Activated T-helper 9 cell treated with anti-CD3 and anti-CD28 coated beads, Interleukin-2, amount 50 U/mL, for 16 hours (primary cell): ENCODE measurements at places on chromosomes 2 and 18.

GRCh38 chr2:239397931-239398471, 2.8 kb downstream of the HDAC4 start:
- DNase-seq, result no peak

- no peak for DNase-seq
Observed at GRCh38 chr2:216107760-216108159, 1.4 kb upstream of the XRCC5 start.

- no peak for DNase-seq
Observed at GRCh38 chr18:3667255-3668137, 217.5 kb downstream of the TGIF1 start.

GRCh38 chr2:64945973-64946768, 43.0 kb upstream of the SLC1A4 start:
- peak; percentile 13 for DNase-seq

DNA sequence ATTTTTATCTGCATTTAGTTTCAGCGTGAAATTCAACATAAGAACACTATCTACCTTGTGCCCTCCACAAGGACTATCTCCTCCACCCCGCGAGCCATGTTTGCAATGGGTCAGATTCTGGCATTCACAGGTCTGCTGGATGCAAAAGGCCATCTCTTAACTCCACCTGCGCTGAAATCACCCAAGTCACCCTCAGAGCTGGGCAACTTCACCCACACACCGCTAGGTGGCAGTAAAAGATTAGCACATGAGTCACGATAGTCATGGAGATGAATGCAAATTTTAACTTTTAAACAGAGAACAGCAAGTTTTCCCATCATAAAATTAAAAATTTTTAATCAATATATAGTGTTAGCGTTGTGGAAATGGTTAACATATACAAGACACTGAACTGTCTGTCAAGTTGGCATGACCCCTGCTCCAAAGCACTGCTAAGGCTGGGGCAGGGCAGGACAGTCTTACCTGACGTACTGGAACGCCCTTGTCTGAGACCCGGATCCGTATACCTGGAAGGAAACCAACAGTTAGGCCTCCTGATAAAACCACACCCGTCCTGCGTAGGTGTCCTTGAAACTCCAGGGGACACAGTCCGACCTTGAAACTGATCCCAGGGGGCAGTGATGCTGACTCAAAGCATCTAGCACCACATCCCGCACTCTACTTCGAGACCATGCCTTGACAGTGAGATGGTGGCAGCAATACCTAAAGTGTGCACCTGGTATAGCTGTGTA, 89.6 kb downstream of the UXS1 start:
- DNase-seq, result peak; percentile 41

DNA sequence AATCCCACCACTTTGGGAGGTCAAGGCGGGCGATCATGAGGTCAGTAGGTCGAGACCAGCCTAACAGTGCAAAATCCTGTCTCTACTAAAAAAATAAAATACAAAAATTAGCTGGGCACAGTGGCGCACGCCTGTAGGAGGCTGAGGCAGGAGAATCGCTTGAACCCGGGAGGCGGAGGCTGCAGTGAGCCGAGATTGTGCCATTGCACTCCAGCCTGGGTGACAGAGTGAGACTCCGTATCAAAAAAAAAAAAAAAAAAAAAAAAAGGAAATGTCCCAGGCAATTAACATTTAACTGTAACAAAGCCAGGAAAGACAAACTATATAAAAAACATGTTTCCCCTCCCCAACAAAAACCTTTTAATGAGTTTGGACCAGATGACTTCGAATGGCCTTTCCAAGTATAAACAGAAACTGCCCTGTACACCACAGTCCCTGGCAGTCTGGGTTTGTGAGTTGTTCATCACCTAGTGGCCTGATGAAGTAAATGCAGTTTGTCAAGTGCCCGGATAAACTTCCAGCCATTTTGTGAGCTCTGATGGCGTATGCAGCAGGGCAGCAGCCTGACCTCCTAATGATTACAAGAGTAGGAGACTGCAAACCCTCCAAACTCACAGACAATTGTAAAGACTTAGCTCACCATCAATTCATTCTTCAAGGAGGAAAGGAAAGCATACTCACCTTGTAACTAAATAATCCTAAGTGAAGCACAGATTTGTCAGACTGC, 16.6 kb upstream of the PCBP1 start:
- peak; percentile 21 for DNase-seq

- no peak for DNase-seq
Observed at GRCh38 chr18:74497778-74498177, 1.6 kb downstream of the CNDP2 start.

GRCh38 chr2:68948710-68949109, 4.0 kb downstream of the GKN2 start:
- no peak for DNase-seq

DNA sequence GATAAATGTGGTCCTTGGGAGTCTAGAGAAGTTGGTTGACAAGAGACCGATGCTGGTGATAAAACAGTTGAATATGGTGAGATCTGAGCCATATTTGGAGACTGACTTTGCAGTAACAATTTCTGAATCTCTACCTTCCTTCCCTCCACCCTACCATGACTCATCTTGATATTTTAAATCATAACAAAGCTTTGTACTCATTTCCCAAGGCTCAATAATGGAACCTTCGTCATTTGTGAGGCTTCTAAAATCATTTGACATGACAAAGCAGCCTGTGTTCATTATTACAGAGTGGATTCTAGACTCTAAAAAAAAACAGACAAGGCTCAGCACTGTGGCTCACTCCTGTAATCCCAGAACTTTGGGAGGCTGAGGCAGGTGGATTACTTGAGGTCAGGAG, 38.5 kb upstream of the PDCL3 start:
- no peak for DNase-seq

DNA sequence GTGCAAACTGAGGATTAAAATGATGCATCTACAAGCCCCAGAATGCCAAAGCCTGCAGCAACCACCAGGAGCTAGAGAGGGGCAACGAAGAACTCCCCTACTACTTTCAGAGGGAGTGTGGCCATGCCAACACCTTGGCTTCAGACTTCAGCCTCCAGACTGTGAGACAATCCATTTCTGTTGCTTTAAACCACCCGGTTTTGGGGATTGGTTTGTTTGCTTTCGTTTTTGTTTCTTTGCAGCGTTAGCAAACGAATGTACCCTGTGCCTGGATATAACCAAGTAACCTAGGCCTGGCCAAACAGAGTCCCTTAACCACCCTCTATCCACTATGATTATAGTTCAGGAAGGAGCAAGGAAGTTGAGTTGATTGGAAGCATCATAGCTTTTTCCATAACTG, 171.2 kb upstream of the NCK2 start:
- DNase-seq, result no peak

DNA sequence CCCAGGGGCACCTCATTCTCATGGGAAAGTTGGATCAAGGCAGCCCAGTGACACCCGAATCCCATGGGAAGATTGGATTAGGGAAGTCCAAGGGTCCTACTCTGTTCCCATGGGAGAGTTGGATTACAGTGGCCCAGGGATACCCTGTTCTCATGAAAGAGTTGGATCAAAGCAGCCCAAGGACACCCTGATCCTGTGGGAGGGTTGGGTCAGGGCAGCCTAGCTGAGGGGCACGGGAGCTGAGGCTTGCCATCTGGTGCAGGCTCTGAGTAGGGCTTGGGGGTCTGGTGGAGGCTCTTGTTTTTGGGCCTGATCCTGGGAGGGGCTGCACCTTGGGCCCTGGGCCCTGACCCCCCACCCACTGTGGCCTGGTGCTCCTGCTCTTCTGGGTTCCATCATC, 87.1 kb downstream of the ACKR3 start:
- no peak for DNase-seq

DNA sequence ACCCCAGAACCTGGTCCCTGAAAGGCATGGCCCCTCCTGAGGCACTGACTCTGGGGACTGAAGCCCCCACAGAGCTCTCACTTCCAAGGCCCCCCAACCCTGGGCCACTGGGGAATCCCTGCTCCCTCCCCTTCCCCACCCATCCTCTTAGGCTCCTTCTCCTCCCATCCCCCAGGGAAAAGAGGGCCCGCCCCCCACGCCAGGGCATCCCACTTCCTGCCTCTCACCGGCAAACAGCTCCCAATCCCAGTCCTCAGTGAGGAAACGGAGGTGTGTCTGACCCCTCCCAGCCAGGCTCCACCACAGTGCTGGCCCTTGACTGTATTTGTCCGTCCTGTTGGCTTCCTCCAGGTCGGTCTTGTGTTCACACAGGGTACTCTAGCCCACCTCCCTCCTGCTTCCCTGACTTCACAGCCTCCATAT, 35.0 kb upstream of the PTMA start:
- DNase-seq, result no peak

GRCh38 chr2:28628987-28629386, 122.6 kb upstream of the PPP1CB start:
- no peak for DNase-seq

- DNase-seq, result no peak
Observed at GRCh38 chr2:134623046-134623445, 95.8 kb downstream of the TMEM163 start.

DNA sequence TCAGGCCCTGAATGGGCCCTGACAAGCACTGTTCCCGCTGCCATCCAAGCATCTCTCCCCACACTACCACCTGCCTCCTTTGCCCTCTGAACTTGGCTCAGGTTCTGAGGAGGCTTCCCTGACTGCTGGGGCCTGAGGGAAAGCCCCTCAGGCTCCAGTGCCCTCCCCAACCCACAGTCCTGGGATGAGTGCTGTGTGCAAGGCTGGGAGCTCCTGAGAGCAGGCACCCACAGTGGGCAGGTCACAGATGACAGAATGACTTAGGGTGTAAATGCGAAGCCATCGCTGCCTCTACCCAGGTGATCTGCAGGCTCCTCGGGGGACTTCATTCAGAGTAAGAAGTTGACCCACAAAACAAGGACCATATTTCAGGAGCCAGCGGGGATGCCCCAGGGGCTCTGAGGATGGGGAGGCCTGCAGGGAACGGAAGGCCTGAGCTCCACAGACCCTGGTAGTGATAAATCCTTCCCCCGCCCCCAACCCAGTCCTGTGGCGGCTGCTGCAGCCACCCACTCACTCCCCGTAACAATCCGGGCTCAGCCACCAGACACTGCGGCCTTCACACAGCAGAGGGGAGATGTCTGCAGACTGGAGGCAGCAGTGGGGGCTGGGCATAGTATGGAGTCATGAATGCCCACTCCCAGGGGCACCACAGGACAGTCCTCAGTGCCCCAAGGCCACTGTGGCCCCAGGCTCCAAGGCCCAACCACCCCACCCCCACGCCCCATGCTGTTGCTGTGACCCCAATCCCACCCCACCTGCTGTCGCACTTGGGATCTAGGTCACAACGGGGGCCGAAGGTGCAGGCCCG, 8.9 kb downstream of the BIN1 start:
- DNase-seq, result no peak

GRCh38 chr2:17270894-17271293, 247.3 kb downstream of the RAD51AP2 start:
- no peak for DNase-seq

DNA sequence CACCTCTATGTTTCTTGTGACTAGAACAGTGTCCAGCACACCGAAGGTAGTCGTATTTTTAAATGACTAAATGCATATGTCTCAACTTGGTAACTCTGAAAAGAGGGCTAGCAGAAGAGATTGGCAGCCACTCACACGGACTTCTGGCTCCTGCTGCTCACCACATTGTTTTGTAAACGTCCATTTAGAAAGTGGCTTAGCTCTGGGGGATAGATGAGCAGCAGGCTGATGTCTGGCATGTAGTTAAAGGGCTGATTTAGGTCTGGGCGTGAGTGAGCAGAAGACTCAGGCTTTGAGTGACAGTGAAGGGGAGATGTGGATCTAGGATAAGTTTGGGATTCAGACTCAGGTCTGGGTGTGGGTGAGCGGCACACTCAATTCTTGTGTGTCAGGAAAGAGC, 372.9 kb upstream of the HS6ST1 start:
- no peak for DNase-seq

GRCh38 chr2:33137331-33137730, 190.6 kb downstream of the LTBP1 start:
- no peak for DNase-seq

DNA sequence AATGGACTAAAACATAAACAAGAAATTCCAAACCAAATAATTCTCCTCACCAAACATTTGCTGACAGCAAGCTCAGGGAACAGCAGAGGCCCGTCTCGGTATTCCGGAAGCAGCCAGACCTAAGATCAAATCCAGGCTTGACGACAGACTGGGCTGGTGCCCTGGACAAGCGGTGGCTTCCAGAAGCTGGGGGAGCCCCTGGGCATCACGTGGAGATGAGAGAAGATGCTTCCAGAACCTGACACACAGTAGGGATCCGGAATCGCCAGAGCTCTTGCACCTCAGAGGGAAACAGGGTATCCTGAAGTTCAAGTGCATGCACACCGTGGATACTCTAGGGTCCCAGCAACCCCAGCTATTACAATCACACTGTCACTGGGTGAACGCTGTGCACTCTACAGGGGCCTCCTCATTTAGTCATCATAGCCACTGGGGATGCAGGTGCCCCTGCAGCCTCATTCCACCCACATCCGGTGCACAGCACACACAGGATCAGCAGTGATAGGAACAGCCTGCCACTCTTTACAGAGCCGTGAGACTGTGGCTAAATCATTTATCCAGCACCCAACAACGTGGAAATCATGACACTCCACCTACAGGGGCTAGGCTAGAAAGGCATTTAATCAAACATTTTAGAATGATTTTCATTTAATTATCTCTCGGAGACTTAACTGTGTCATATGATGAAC, 102.6 kb downstream of the HDAC4 start:
- DNase-seq, result peak; percentile 60

- DNase-seq, result no peak
Observed at GRCh38 chr18:63255435-63255834, 64.1 kb downstream of the BCL2 start.

- no peak for DNase-seq
Observed at GRCh38 chr2:20472569-20472968, 25.7 kb downstream of the RHOB start.

GRCh38 chr18:13371689-13372418, 153.3 kb downstream of the LDLRAD4 start:
- DNase-seq, result no peak

DNA sequence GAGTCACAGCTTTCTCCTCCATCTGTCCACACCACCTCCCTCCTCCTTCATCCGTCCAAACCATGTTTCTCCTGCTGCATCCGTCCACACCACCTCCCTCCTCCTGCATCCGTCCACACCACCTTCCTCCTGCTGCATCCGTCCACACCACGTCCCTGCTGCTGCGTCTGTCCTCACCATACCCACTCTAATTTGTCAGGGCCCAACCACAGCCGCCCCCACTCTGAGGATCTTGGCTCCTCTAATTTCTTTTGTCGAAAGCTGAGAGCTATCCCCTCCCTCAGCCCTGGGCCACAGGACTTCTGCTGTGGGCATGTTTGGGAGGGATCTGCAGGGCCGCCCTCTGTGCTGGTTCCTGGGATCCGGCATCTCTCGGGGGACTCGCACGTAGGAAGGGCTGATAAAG, 67.4 kb downstream of the TPO start:
- no peak for DNase-seq

DNA sequence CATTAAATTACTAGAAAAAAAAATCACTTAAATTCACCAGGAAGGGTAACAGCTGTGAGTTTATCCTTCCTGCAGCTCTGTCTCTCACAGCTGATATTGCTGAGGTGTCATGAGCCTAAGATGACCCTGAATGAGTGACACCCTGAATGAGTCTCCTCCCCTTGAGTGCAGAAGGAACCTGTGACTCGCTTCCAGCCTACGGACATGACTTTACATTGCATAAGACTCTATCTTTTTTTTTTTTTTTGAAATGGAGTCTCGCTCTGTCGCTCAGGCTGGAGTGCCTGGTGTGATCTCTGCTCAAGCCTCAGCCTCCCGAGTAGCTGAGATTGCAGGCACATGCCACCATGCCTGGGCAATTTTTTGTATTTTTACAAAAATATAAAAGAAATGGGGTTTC, 14.1 kb downstream of the MRO start:
- no peak for DNase-seq

GRCh38 chr18:22839340-22839821, 93.7 kb upstream of the RBBP8 start:
- no peak for DNase-seq

GRCh38 chr18:61274416-61274960, 58.7 kb upstream of the CDH20 start:
- no peak for DNase-seq
